Activated CD8-positive, alpha-beta T cell treated with anti-CD3 and anti-CD28 coated beads, Interleukin-2, amount 10 ng/mL, durations not matched to agents 7 days and 5 days (primary cell): ENCODE measurements at places on chromosomes 3 and 15.

DNA sequence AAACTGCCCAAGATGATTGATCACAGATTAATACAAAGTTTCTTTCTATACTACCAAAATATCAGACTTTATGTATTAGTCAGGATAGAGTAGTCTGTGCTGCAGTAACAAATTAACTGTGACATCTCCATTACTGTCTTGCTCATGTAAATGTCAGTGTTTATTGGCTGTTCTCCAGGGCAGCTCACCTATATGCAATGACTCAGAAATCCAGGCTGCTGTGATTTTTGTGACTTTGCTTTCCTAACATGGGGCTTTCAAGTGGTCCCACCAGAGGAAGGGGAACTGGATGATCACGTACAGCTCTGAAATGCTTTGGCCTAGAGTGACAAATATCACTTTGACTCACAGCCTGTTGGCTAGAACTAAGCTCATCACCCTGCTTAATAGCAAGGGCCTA, 12.9 kb downstream of the PLS1 start:
- no peak for DNase-seq
- no peak overlapping the region for H3K4me3 ChIP-seq

DNA sequence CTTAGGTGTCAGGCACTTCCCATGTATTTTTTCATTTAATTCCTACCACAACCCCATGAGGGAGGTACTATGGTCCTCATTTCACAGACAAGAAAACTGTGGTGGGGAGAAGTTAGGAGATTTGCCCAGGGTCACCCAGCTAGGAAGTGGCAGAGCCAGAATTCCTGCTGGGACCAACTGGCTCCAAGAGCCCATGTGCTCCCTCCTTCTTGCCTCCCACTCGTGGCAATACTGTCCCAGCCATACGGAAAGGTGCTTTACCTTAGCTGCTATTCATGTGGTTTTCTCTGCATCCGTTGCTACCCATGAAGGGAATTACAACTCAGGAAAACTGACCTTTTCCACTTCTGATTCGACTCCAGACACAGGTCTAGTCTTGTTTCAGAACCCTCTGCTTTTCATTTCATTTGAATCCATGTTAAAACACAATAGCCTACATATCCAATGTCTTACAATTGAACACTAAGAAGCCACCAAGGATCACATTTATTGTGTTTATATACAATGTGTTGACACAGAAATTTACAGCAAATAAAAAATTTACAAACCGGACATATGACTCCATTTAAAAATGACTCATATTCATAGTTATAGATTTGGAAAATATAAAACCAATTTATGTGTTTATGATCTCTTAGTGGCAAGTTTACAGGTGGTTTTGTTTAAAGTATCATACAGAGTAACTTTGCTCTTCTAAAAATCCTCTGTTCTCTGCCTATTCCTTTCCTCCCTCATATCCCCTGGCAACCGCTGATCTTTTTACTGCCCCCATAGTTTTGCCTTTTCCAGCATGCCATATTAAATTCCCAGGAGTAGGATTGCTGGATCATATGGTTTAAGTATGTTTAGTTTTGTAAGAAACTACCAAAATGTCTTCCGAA, 58.8 kb downstream of the BTD start:
- peaks cover 8% of the 10 kb centered on the region for H3K27me3 ChIP-seq
- peaks cover 14% of the 10 kb centered on the region for H3K4me1 ChIP-seq
- no peak overlapping the region for H3K4me3 ChIP-seq
- H3K36me3 ChIP-seq: peaks cover 27% of the 10 kb centered on the region
- no peak for DNase-seq

DNA sequence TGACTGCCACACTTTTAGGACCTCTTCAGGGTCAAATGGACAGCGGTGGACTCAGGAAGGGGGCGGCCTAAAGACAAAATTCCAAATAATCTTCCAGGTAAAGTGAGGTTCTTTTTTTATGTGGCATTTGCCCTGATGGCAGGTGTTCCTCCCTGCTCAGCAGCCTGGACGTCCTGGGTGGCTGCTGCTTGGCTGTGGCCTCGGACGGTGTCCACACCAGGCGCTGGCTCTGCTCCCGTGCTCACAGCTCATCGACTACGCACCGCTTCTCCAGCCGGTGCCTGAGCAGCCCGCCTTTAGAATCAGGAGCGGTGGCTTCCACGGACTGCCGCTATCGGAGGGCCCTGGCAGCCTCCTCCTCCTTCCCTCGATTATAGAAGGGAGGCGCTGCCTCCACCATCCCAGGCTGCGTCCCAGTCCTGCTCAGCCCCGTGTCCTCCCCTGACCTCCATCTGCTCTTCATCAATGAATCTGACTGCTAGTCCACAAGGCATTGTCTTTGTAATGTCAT, 41.9 kb downstream of the PCSK6 start:
- no peaks in the 10 kb centered on the region for H3K4me1 ChIP-seq
- H3K27ac ChIP-seq: no peak overlapping the region
- no peak for DNase-seq

GRCh38 chr3:149509526-149509925, 35.0 kb downstream of the TM4SF4 start:
- no peak overlapping the region for H3K27ac ChIP-seq
- peaks cover 9% of the 10 kb centered on the region for H3K4me1 ChIP-seq
- no peak overlapping the region for H3K4me3 ChIP-seq
- DNase-seq: no peak
- H3K27me3 ChIP-seq: peaks cover 21% of the 10 kb centered on the region
